Gastrocnemius medialis (tissue), 4 donors: ENCODE measurements at places on chromosomes 16 and 17.

DNA sequence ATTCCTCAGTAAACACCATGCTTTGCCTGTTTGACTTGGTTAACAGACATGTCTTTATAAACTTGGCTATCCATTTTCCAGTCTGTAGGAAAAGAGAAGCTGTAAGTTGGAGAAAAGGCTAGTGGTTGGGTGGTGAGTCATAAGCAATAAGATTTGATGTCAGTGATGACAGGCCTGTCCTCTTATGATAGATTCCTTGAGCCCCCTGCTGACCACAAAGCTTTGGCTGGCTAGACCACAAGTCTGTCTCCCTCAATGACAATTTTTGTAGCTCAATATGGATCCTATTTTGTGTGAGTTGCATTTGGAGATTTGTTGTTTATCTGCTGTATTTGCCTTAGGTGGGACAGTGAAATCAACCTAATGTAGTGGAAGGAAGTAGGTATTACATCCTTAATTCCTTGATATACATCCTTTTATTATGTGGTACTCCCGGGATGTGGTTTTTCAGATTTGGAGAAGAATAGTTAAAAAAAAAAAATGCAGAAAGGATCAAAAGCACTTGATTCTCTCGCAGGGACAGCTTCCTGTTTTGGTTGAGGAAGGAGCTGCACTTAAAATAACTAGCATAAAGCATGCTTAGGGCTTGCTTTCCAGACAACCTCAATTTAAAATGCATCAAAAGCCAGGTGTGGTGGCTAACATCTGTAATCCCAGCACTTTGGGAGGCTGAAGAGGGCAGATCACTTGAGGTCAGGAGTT, 67.4 kb downstream of the SIAH1 start:
- no peak overlapping the region for H3K27ac ChIP-seq
- H3K27me3 ChIP-seq, result no peaks in the 10 kb centered on the region
- DNase-seq, result no peak
- H3K4me3 ChIP-seq, result no peak overlapping the region
- peaks cover 22% of the 10 kb centered on the region for H3K4me1 ChIP-seq

- no peaks in the 10 kb centered on the region for H3K4me1 ChIP-seq
- H3K27me3 ChIP-seq, result no peaks in the 10 kb centered on the region
- H3K27ac ChIP-seq, result no peak overlapping the region
- peaks cover 38% of the 10 kb centered on the region for H3K36me3 ChIP-seq
- no peak for DNase-seq
These were observed 27.5 kb downstream of the TRIM25 start for GRCh38 chr17:56886288-56886731.

DNA sequence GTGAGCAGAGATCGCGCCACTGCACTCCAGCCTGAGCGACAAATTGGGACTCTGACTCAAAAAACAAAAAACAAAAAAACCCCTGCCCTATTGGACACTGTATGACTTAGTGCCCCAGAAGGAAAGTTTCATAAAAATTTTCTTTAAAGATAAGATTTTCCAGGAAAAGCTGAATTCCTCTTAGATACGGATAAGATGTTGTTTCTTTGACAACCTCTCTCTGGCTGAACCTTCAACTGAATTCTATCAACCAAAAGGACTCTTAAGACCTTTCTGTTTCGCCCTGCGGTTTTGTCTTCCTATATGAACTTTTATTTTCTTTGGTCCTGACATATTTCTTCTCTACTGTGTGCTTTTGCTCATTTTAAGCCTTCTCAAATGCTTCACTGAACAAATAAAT, 35.8 kb downstream of the CPPED1 start:
- no peak overlapping the region for H3K4me3 ChIP-seq
- no peaks in the 10 kb centered on the region for H3K36me3 ChIP-seq
- no peak overlapping the region for H3K27ac ChIP-seq
- H3K4me1 ChIP-seq, result no peaks in the 10 kb centered on the region
- no peak for DNase-seq

GRCh38 chr16:70735141-70735979, 49.5 kb upstream of the MTSS2 start:
- H3K27ac ChIP-seq, result peak overlapping the region; percentile 91
- no peak for DNase-seq
- no peaks in the 10 kb centered on the region for H3K27me3 ChIP-seq

GRCh38 chr17:28997806-28998205, 8.0 kb downstream of the SEZ6 start:
- H3K36me3 ChIP-seq, result no peaks in the 10 kb centered on the region
- no peak for DNase-seq
- H3K27ac ChIP-seq, result no peak overlapping the region
- H3K4me3 ChIP-seq, result no peak overlapping the region
- no peaks in the 10 kb centered on the region for H3K27me3 ChIP-seq
